ENCODE measurements at places on chromosomes 5 and 9.

DNA sequence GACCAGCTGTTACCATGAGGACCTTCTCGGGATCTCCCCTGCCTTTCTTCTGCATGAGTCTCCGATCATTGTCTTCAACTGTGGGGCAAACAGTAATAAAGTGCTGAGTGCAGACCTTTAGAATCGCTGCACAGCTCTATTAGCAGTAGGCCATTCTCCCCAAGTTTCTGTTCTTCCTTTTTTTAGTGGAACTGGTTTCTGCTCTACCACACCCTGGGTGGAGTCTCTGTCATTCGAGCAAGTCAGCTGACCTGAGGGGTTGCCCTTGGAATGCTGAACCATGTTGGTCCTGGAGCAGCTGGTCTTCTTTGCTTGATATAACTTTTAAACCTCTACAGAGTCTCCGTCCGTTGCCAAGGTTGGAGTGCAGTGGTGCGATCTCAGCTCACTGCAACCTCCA is 33.4 kb upstream of the GNPDA1 start:
- no peak for DNase-seq

- DNase-seq, result no peak
Measured at GRCh38 chr9:127729522-127730256, 5.4 kb downstream of the TOR2A start.

- DNase-seq, result no peak
Measured at GRCh38 chr9:69502671-69503301, 169.4 kb downstream of the APBA1 start.

GRCh38 chr5:132824426-132824825 is 6.0 kb downstream of the SHROOM1 start:
- DNase-seq, result no peak

DNA sequence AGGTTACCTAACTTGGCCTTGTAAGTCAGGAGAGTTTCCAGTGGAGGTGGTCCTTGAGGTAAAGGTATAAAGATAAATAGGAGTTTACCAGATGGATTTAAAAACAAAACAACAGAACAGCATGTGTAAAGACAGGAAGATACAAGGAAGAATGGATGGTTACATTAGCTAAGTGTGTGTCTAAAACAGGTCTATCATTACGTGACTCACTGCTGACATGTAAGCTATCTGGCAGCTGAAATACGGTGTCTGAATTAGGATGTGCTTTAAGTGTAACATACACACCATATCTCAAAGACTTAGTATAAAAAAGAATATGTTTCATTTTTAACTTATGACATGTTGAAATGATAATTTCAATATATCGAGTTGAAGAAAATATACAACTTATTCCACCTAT is 405.1 kb upstream of the ADAMTSL1 start:
- no peak for DNase-seq

All from GM12892 (cell line).